ENCODE measurements at places on chromosomes 16 and 17.
A peak's percentile ranks its signal among the peaks of the same experiment; 100 is the strongest.

DNA sequence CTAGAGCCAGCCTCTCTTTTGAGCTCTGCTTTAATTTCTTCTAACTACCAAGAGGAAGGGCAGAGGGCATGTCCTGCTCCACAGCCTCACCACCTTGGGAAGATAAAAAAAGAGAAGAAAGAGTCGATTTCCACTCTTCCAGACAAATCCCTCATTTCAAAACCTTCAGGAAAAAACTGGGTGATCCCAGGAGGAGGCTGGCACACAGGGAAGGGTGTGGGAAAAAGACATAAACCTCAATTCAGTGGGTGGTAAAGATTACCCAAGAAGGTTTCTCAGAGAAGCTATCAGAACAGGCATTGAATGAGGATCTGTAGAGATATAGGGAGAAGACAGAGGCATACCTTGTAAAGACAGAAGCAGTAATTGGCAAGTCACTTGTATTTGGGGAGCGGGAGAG, 79.9 kb upstream of the CRHR1 start:
- DNase-seq, result no peak

- DNase-seq, result no peak
These were observed 52.3 kb downstream of the CYB5D2 start for GRCh38 chr17:4195306-4195705.

GRCh38 chr16:47477679-47478078, 16.5 kb downstream of the PHKB start:
- DNase-seq, result no peak

DNA sequence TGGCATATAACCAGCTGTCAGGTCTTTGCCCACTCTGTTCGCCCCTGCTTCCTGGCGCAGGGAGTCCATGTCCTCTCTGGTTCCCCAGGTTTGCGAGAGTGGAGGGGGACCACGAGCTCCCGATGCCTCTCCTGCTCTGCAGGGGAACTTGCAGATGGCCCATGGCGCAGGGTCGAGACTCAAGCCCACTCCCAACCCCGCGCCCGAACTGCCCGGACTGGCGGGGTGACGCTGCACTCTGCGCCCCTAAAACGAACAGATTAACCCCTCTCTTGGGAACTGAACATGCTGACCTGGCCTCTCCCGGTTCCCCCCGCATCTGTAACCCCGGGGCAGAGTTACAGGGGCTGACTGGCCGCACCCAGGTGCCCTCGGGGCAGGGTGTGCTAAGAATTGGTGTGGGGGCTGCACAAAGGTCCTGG, 681 bp upstream of the PLA2G15 start:
- DNase-seq, result no peak

GRCh38 chr17:80780381-80781198, 211.1 kb upstream of the CHMP6 start:
- no peak for DNase-seq

- DNase-seq, result no peak
These were observed 1.8 kb downstream of the CDH8 start for GRCh38 chr16:62034231-62035114.

GRCh38 chr17:61412143-61412859, 12.7 kb downstream of the TBX2 start:
- DNase-seq, result peak; percentile 59

DNA sequence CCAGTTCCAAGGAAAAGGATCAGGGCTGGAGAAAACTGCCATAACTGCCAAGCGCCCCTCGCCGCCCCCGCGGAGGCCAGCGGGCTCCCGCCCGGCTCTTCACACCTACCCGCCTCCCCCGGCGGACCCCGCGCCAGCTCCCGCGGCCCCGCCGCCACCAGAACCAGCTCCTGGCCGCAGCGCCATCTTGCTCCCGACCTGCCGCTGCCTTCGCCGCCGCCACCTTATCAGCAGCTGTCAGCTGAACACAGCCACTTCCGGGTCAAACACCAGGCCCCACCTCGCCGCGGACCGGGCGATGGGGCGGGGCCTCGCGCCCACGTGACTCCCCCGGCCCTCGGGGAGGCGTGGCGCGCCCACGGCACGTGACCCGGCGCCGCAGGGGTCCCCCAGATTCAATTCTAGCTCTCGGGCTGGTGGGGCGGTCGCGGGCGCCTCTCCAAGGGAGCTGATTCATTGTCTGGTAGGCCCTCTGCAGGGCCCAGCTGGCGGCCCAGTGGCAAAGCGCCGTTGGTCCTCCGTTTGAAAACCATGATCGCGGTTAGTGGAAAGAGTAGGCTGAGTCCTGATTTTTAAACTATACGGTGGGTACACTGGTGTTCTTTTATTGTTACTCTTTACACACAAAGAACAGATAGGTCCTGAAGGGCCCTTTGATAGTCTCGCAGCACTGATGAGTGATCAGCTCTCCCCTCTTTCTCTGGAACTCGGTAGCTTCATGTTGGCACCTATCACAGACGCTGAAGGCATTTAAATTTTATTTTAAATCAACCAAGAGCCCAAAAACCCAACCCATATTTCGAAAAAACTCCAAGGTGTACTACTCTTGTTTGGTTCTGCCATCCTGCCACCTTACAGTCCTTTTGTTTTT, at the start of gene SYNRG:
Gene SYNRG (minus strand): TSS at position 249 of the 871 bp plus-strand sequence. CDS start 63 bp downstream, at position 186.
- DNase-seq, result peak; percentile 91

DNA sequence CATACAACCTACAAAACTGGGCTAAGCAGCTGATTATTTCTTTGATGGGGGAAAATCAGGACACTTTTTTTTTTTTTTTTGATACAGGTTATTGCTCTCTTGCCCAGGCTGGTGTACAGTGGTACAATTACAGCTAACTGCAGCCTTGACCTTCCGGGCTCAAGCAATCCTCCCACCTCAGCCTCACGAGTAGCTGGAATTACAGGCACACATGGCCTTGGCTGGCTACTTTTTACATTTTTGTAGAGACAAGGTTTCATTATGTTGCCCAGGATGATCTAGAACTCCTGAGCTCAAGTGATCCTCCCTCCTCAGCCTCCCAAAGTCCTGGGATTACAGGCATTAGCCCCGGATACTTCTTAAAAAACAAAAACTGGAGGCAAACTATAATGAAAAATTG, 20.6 kb upstream of the TMEM97 start:
- DNase-seq, result no peak

DNA sequence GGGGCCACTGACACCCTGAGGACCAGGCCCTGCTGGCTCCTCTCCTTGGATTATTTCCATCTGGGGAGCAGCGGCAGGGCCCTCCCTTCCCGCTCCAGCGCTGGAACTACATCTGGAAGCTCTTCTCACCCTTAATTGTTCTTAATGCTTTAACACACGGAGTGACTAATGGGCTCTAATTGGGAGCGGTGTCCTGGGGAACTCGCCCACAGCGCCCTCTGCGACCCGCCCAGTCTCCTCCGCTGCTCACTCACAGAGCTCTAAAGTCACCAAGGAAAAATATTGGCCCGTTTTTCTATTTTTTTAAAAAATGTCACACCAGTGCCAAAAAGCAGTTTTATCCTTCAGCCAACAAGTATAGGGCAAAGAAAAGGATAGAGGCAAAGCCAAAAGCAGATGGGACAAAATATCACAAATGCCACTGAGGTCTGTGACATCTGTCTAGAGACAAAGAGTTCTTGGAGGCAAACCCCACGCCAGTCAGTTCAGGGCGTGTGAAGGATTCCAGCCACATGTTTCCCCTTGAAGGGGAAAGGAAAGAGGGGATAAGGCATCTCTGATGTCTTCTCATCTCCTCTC, 134.7 kb downstream of the RBFOX3 start:
- DNase-seq, result no peak

- DNase-seq, result no peak
These were observed 36.4 kb upstream of the TMEM97 start for GRCh38 chr17:28282596-28282995.

DNA sequence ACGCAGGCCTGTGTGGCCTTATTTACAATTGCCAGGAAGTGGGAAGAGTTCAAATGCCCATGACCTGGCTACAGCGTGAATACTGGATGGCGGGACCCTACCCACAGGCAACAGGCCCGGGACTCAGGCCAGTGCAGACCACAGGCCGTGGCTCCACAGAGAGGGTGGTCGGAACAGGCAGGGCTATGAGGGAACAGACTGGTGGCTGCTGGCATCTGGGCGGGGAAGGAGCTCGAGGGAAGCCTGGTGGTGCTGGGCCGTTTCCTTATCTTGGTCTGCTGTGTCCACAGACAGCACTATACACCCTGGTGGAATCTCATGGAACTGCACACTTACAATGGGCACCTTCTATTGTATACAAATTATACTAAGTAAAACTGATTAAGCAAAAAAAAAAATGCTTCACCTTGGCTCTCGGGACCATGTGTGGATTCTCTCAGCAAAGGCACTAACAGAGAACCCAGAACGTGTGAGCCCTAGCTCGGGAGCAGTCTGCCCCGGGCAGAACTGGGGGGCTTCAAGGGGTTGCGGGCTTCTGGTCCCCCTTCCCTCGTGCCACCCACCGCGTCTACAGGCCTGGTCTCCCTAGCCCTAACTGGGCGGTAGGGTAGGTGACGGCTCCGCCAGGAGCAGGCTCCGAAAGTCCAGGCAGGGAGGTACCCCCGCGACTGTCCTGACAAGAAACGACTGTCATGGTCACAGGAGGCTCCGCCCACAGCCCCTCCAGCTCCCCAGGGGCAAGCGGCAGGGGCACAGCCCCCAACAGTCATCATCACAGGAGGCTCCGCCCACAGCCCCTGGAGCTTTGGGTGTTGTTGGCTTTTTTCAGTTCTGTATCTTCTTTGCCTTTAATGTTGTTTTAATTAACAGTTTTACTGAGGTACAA, 21.8 kb downstream of the CEP131 start:
- no peak for DNase-seq

- no peak for DNase-seq
These were observed 48.7 kb downstream of the WNT3 start for GRCh38 chr17:46769531-46770438.

GRCh38 chr17:8019665-8020650, 17.5 kb downstream of the GUCY2D start:
- no peak for DNase-seq

- no peak for DNase-seq
These were observed 214.1 kb downstream of the RPTOR start for GRCh38 chr17:80758481-80759376.

DNA sequence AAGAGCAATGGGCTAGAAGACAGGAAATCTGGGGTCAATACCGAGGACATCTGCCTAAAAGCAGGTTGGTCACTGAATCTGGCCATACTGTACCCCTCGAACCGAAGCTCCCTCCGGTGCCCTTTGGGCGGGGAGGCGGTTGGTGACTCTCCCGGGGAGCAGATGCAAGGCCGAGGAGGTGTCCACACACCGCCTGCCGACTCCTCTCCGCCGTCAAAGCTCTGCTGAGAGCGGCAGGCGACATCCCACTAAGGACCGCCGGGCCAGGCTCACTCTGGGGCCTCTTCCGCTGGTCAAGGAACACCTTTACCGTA, 458 bp downstream of the ZNF200 start:
- DNase-seq, result no peak

GRCh38 chr16:88882358-88883030, 16.0 kb upstream of the PABPN1L start:
- peak; percentile 7 for DNase-seq

DNA sequence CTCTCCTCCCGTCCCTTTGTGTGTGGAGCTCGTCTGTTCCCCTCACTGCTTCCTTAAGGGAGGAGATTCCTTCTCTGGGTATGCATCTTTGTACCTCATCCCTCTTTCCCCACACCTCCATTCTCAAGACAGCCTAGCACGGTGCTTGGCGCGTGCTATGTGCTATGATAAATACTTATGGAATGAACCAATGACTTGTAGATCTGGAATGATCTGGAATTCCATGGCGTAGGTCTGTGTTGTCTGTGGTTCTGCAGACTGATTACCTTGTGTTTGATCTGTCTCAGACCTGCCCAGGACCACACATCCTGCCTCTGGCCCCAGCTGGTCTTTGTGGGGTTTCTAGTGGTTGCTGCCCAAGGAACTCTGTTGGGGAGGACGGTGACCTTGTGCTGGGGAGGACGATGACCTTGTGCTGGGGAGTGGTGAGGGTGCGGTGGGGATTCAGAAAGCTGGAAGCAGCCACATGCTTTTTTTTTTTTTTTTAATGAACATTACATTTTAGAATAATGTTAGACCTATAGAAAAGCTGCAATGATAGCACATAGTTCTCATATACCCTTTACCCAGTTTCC, 33.5 kb upstream of the ETV4 start:
- DNase-seq, result no peak

DNA sequence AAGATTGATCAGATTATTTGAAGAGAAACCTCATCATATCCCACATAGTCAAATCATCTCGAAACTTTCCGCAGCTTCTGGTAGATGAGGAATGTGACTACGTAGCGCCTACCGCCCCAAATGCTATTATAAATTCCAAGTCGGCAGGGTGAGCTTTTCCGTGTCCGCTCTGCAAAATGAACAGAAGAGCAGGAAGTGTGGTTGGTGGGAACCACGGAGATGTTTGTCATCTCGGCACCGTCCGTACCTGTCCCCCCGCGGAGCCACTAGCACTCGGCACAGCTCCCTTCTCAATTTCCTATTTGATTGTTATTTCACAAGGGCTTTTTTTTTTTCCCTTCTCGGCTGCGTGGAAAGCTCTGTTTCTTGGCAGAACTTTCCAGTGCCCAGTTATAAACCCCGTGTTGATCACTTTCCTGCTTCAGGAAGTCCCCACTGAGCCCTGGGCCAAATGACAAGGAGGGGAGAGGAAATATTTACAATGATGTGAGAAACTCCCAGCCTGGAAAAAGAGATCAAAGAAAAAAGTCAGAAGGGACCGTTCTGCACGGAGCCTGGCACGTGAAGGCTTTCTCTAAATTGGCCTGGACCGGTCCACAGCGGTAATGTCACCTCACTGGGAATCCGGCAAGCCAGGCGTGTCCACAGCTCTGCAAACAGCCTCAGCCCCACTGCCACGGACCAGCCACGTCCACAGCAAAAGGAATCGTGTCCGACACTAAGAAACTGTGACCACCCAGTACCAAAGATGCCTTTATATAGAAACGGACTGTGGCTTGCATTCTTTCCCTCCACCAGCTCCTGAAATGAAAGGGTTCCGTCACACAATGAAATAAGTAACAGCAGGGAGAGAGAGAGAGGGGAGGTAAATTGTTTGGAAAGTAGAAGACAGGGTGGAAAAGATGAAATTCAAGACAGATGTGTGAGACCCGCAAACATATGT, 65.0 kb downstream of the MRM3 start:
- no peak for DNase-seq

GRCh38 chr16:10738231-10739077, 5.2 kb upstream of the NUBP1 start:
- peak; percentile 31 for DNase-seq

- DNase-seq, result peak; percentile 46
These were observed 29.0 kb downstream of the PIMREG start for GRCh38 chr17:6473128-6473767.

- DNase-seq, result no peak
These were observed 31.8 kb downstream of the TPSG1 start for GRCh38 chr16:1193143-1193824.

GRCh38 chr16:30065943-30066760, 592 bp downstream of the ALDOA start:
- no peak for DNase-seq
